ENCODE measurements at places on chromosomes 6 and 20.

GRCh38 chr20:9129756-9130155, 60.9 kb downstream of the PLCB4 start:
- DNase-seq = no peak

- no peak for DNase-seq
Measured at GRCh38 chr6:34475767-34476328, 10.0 kb downstream of the PACSIN1 start.

GRCh38 chr20:3251806-3252205, 12.8 kb upstream of the SLC4A11 start:
- no peak for DNase-seq

DNA sequence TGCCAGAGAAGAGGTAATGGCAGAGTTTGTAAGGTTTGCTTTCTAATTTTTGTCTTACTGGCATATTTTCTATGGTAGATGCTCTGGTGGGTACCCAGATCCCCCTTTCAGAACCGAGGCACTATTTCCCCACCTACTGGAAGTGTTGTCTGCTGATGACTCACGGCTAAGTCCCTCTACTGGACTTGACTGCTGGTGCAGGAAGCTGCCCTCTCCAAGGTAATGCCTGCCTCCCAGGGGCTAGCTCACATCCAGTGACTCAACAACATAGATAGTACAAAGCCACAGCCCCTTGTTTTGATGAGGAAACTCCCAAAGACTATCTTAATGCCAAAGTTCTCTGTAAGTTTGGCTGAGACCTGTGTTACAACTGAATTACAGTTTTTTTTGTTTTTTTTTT, 285.4 kb upstream of the FLRT3 start:
- no peak for DNase-seq

DNA sequence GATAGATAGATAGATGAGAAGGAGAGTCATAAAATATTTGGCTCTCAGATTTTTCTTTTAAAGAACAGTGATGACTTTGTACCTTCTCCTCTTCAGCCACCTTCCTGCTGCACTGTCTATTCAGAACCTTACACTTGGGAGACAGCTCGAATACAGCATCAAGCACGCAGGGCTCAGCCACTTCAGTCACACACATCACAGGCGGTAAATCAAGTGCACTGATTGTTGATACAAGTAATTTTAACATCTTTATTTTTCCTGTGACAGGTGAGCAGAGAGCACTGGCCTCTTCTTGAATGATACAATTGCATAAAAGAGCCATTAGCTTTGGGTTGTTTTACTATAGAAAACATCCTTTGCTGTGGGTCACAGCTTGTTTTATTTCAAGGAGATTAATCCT, 1118.5 kb upstream of the EYS start:
- DNase-seq = no peak

DNA sequence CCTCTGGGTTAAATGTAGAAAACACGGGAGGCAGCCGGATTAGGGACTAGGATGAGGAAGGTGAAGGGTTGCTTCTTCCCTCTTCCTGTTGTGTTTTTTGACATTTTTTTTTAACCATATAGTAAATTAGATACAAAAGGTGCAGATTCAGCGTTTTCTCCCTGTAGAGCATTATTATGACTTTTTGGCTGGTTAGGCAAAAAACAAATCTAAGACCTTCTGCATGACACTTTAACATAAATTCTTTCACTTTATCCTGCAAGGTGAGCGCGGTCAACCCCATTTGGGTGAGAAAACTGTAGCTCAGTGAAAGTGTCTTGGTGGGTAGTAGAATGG, 1.3 kb downstream of the SLC16A10 start:
- DNase-seq = no peak

GRCh38 chr6:135710042-135710441, 141.5 kb upstream of the PDE7B start:
- DNase-seq = no peak

GRCh38 chr6:26003102-26003694, 40.6 kb downstream of the TRIM38 start:
- no peak for DNase-seq

Measured in NCI-H1048 (cell line).